K562 (cell line): ENCODE measurements at places on chromosomes 5 and 9. TPM values are rescaled to one million over a fixed set of nuclear protein-coding genes. Genes with fewer than 3 reads are reported as not detected.

The MCIDAS gene
- 0.94 and 1.2 TPM in 2 replicates for total RNA-seq

The GTF3C5 gene
- total RNA-seq: 106 and 110 TPM in 2 replicates

The ATG10 gene
- total RNA-seq: 11.6 and 12.2 TPM in 2 replicates

The MEIKIN gene
- total RNA-seq: not detected in 2 replicates

The PRPF4 gene
- 36.1 and 36.7 TPM in 2 replicates for total RNA-seq

The SLC6A19 gene
- total RNA-seq: 1.3 and 1.6 TPM in 2 replicates

The MYO10 gene
- total RNA-seq: 0.24 and 0.34 TPM in 2 replicates

DNA sequence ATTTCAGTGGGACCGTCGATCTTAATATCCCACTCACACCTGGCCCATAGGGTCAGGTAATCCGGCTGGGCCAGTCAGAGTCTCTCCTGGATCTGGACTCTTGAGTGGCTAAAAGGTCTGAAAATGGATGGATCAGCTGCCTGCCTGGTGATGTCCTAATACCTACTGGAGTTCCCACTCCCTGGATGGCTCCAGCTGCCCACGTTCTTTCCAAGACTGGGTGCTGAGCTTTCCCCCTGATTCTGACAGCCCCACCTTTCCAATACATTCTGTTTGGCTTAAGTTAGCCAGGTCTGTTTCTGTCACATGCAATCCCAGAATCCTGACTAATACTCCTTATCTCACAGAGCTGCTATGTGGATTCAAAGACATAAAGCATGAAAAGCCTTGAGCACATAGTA is 10.2 kb downstream of the SH3PXD2B start:
- H3K36me3 ChIP-seq: no peaks in the 10 kb centered on the region
- H3K27me3 ChIP-seq: peaks cover 16% of the 10 kb centered on the region; the same call in 1 of the 3 replicates
- no peak overlapping the region for H3K4me3 ChIP-seq
- no peak for DNase-seq
- H3K4me1 ChIP-seq: peaks cover 8% of the 10 kb centered on the region

GRCh38 chr5:102106599-102106998 is 189.5 kb downstream of the SLCO4C1 start:
- H3K4me1 ChIP-seq: no peaks in the 10 kb centered on the region
- H3K27me3 ChIP-seq: no peaks in the 10 kb centered on the region
- no peak overlapping the region for H3K4me3 ChIP-seq
- no peak for DNase-seq
- no peak overlapping the region for H3K27ac ChIP-seq

GRCh38 chr9:95595721-95596295 is 79.0 kb upstream of the PTCH1 start:
- H3K36me3 ChIP-seq: no peaks in the 10 kb centered on the region
- H3K4me3 ChIP-seq: no peak overlapping the region
- DNase-seq: no peak

DNA sequence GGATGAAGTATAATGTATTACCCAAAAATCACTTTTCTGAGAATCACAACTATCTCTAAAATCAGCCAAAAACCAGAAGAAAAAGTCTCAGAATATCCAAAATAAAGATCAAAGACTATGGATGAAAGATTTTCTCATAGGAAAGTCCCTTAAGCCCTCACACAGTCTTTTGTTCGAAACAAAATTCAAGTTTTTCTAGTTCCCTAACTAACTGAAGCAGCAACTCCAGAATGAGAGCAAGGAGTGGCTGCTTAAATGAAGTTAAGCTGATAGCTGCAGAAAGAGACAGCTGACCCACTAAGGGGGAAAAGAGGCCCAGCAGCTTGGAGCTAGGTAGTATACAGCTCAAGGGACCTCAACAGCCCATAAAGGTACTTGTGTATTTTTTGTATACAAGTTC is 8.4 kb downstream of the ZBTB5 start:
- H3K27me3 ChIP-seq: no peaks in the 10 kb centered on the region
- no peak overlapping the region for H3K4me3 ChIP-seq

- no peak overlapping the region for H3K27ac ChIP-seq
- DNase-seq: no peak
- H3K36me3 ChIP-seq: no peaks in the 10 kb centered on the region
- no peak overlapping the region for H3K4me3 ChIP-seq
Measured at GRCh38 chr5:1923766-1924165, 41.0 kb upstream of the IRX4 start.

DNA sequence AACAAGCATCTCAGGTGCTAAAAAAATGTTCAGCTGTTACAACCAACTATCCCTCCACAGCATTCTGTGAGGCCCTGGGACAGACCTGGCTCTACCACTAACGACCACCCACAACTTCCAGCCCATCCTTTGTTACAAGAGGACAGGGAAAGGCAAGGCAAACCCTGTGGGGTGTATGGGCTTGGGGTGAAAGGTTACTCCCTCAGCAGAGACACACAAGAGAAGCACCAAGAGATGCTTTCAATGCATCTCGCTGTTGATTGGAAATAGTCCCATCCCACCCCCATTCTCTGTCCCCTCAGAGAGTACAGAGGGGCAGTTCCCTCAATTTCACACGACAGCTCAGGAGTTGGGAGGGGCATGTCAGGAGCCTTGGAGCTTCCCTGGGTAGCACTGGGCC is 234.1 kb downstream of the CAAP1 start:
- H3K4me1 ChIP-seq: no peaks in the 10 kb centered on the region
- H3K27me3 ChIP-seq: no peaks in the 10 kb centered on the region; the same call in 1 of the 2 replicates

GRCh38 chr5:161369022-161369421 is 177.5 kb downstream of the GABRB2 start:
- no peaks in the 10 kb centered on the region for H3K4me1 ChIP-seq
- no peaks in the 10 kb centered on the region for H3K36me3 ChIP-seq
- no peaks in the 10 kb centered on the region for H3K27me3 ChIP-seq
- DNase-seq: no peak
- no peak overlapping the region for H3K4me3 ChIP-seq

- peaks cover 25% of the 10 kb centered on the region; the same call in 1 of the 2 replicates for H3K27me3 ChIP-seq
- H3K4me1 ChIP-seq: no peaks in the 10 kb centered on the region; the same call in 2 of the 3 replicates
- no peak for DNase-seq
- no peak overlapping the region for H3K4me3 ChIP-seq
Measured at GRCh38 chr9:113656771-113657670, 193.5 kb downstream of the RGS3 start.

GRCh38 chr5:14063138-14063537 is 80.0 kb upstream of the TRIO start:
- no peak overlapping the region for H3K4me3 ChIP-seq
- H3K27ac ChIP-seq: no peak overlapping the region
- H3K36me3 ChIP-seq: no peaks in the 10 kb centered on the region

- peaks cover 2% of the 10 kb centered on the region; the same call in 2 of the 3 replicates for H3K4me1 ChIP-seq
- H3K27me3 ChIP-seq: peaks cover 7% of the 10 kb centered on the region
- no peaks in the 10 kb centered on the region for H3K36me3 ChIP-seq
- H3K27ac ChIP-seq: no peak overlapping the region
- peak; percentile 93 for DNase-seq
- no peak overlapping the region for H3K4me3 ChIP-seq
Measured at GRCh38 chr5:175796536-175797499, 74.6 kb upstream of the CPLX2 start.

DNA sequence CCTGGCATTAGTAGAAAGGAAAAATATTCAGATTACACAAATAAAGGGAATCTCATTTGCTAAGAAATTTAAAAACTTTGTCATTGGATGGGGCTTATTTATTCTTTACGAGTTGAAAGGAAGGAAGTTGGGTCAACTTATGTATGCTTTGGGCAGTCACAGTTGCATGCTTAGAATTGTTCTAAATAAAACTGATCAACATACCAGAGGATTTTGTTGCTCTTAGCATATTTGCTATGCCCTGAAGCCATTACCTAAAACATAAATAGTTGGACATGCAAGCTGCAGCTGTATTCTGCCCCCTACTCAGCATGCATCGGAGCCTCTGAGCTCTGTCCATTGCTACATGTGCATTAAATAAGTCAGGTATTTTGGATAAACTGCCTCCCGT is 172.7 kb upstream of the MEF2C start:
- H3K4me1 ChIP-seq: peaks cover 19% of the 10 kb centered on the region
- no peak for DNase-seq
- peak overlapping the region; percentile 2; the same call in 1 of the 3 replicates for H3K27ac ChIP-seq
- no peaks in the 10 kb centered on the region for H3K27me3 ChIP-seq
- H3K4me3 ChIP-seq: no peak overlapping the region
- H3K36me3 ChIP-seq: no peaks in the 10 kb centered on the region; the same call in 2 of the 3 replicates

GRCh38 chr5:157457391-157457790 is 2.6 kb upstream of the NIPAL4 start:
- peaks cover 29% of the 10 kb centered on the region for H3K27me3 ChIP-seq
- H3K27ac ChIP-seq: no peak overlapping the region
- DNase-seq: no peak
- H3K36me3 ChIP-seq: no peaks in the 10 kb centered on the region

DNA sequence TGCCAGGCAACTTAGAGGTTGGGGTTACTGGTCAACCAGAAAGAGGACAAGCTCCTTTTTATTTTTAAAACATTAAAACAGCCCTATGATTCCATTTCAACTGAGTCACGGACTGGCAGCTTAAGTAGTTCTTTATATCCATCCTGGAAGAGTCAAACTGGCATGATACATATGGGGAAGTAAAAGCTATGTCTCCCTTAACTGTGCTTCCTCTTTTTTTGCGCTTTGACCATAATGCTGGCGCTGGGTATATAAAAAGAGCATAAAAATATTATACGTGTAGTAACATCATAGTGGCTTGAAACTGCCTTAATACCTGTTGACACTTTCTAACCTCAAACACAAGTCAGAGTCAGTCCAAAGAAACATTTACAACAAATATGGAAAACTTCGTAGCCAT is 274.4 kb downstream of the CSNK1G3 start:
- H3K4me1 ChIP-seq: no peaks in the 10 kb centered on the region
- H3K27me3 ChIP-seq: no peaks in the 10 kb centered on the region
- no peaks in the 10 kb centered on the region for H3K36me3 ChIP-seq
- no peak overlapping the region for H3K27ac ChIP-seq

DNA sequence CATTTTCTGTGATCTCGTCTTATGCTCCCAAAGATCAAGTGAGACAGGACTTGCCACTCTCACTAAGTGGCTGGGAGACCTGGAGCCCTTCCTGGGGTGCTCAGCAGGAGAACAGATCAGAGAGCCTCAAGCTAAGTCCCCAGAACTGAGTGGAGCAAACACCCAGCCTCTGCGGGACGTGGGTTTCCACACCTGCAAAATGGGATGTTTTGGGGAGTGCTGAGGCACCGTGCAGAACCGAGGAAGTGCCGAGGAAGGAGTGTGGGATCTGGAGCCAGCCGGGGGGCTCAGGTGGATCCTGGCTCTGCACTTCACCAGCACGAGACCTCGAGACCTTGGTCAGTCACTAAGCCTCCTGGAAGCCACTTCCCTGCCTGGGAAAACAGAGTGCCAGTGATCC is 166.0 kb downstream of the DAB2IP start:
- H3K4me1 ChIP-seq: no peaks in the 10 kb centered on the region; the same call in 1 of the 2 replicates
- no peaks in the 10 kb centered on the region for H3K36me3 ChIP-seq
- DNase-seq: no peak
- H3K27ac ChIP-seq: no peak overlapping the region
- H3K4me3 ChIP-seq: no peak overlapping the region

DNA sequence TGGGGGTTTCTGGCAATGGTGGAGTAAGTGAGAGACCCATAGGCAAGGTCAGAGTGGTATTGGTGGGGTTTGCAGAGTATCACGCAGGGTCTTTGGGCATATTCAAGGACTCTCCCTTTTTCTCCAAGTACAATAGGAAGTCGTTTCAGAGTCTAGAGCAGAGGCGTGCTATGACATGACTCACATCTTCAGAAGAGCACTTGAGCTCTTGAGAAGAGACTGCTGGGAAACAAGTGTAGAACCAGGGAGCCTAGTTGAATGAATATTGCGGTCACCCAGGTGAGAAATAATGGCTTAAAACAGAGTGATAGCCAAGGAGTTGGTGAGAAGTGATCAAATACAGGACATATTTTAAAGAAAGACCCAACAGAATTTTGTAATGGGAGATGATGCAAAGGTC is 813.4 kb downstream of the TLE1 start:
- no peaks in the 10 kb centered on the region for H3K36me3 ChIP-seq
- DNase-seq: no peak
- H3K27ac ChIP-seq: no peak overlapping the region
- H3K4me3 ChIP-seq: no peak overlapping the region
